ENCODE measurements at places on chromosomes 2 and 18. TPM values are rescaled to one million over a fixed set of nuclear protein-coding genes. Genes with fewer than 3 reads are reported as not detected.

GRCh38 chr18:6557057-6557769 lies 142.5 kb upstream of the L3MBTL4 start:
- no peak for DNase-seq

Gene ASAP2
- polyA plus RNA-seq = 19.2 TPM

DNA sequence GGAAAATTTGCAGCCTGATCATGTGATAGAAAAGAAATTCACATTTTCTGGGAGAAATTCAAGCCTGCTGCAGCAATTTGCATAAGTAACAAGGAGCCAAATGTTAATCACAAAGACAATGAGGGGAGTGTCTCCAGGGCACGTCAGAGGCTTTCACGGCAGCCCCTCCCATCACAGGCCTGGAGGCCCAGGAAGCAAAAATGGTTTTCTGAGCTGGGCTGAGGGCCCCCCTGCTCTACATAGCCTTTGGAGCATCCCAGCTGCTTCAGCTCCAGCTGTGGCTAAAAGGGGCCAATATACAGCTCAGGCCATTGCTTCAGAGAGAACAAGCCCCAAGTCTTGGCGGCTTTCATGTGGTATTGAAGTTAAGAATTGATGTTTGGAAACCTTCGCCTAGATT lies 445.3 kb upstream of the ZEB2 start:
- no peak for DNase-seq

DNA sequence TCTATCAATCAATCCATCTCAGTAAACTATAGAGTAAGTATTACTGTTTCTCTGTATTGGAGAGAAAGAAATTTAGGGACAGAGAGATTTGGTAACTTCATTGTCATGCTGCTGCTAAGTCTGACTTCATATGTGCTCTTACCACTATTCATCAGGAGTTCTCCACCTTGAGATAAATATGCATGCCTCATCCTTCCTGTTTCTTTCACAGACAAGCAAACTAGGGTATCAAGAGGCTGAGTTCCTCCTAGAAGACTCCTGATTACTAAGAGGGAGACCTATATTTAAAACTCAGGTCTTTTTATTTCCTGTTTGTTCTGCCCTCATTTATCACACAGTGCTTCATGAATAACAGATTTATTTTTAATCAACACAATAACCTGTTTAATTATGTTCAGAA lies 34.1 kb downstream of the RIT2 start:
- DNase-seq = no peak

DNA sequence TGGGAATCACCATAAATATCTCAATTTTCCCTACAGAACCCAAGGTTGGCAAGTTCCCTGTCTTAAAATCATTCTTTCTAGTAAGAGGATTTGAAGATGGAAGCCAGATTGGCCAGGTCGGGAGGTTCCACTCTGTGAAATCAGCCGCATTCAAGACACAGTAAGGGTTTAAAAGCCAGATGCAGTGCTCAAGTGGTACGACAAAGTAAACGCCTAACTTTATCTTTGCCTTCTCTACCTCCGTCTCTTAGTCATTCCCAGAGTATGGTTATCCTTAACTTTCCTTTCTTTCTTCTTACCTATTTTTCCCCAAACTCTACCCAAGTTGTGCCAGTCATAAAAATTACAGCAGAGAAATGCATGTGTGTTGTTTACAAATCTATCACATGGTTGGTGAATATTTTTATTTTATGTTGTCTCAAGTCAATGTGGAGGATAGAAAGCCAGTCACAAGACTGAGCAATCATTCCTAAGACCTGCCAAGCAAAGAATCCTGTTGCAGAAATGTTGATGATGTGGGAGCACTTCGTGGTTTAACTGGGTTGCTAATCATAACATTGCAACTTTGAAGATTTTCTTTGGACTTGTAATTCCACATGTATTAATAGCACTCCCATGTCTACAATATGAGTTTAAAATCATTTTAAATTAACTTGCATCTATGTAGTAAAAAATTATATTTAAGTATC lies 62.6 kb downstream of the SLC40A1 start:
- DNase-seq = no peak

DNA sequence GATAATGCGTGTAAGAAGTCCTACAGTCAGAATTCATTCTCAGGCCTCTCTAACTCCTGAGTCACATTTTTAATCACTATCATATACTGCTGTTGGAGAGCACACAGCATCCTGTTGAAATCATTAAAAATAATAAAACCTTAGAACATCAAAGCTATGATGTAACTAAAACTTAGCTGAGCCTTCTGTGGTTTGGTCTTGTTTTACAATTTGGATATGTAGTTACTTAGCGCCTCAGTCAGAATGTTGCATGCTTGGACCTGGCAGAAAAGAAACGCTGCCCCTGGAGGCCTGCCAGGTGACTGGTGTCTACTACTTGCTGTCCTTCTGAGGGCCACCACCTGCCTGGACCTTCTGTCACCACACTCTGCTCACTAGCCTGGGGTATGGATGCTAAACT lies 261.1 kb upstream of the RASGRP3 start:
- peak; percentile 75 for DNase-seq

DNA sequence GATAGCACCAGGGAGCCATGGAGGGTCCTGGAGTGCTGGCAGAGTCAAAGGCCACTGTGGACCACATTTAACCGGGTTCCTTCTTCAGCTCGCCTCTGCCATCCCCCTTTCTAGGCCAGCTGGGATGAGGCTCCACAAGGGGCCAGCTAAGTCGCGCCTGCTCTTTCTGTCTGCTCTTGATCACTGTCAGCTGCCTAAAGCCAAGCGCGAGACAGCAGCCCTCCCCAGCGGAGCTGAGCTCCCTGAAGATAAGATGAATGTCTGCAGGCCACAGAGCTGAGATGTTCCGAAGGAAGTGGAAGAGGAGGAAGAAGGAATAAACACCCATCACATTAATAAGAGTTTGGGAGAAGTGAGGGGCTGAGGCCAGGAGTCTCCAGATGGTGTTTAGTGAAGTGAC lies 99.6 kb downstream of the CELF4 start:
- DNase-seq = no peak

- DNase-seq = peak; percentile 4
Measured at GRCh38 chr18:69528435-69528834, 127.7 kb downstream of the DOK6 start.

- no peak for DNase-seq
Measured at GRCh38 chr2:224103651-224104050, 64.6 kb upstream of the SERPINE2 start.

- no peak for DNase-seq
Measured at GRCh38 chr2:65049010-65049639, 7.1 kb upstream of the CEP68 start.

DNA sequence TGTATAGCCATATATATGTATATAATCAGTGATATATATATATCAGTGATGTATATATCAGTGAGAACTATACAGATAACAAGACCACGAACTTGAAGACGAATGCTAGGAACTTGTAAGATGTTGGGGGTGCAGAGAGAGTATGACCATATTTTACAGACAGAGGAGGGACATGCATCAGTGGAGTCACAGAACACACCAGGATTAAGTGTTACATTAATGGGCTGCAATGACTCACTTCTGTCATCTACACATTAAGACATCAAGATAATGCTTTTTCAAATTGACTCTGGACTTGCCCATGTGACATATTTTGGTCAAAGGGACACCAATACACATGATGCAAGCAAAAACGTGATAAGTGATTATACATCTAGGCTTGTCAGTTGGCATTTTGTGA lies 501.0 kb downstream of the LRRTM4 start:
- no peak for DNase-seq

- peak; percentile 31 for DNase-seq
Measured at GRCh38 chr2:714005-714741, 37.0 kb upstream of the TMEM18 start.

DNA sequence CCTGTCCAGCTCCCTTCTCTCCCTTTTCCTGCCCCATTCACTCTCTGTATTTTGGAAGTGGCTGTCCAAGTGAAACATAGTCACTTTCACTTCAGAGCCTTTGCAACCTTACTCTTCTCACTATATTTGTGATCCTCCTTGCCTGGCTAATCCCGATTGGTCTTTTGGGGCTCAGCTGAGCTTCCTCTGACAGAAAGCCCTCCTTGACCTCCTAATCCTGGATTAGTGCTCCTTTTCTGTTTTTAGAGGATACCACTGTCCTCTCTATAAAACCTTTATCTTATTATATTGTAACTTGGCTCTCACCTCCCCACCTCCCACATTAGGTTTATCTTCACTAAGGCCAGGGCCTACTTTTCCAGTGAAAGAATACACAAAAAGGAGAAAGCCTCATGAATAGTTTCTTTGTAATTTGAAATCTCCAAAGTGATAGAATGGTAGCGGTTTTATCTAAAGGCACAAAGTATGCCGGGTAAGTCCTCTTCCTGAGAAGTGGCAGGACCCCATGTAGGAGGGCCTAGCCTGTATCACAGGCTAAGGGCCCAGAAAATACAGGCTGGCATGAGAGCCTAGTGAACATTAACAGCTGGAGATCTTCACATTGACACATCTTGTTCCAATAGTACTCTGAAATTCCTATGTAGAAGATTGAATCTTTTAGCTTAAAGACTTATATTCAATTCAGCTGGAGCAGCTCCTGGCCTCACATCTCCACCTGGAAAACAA lies 83.1 kb upstream of the GAREM1 start:
- DNase-seq = no peak

DNA sequence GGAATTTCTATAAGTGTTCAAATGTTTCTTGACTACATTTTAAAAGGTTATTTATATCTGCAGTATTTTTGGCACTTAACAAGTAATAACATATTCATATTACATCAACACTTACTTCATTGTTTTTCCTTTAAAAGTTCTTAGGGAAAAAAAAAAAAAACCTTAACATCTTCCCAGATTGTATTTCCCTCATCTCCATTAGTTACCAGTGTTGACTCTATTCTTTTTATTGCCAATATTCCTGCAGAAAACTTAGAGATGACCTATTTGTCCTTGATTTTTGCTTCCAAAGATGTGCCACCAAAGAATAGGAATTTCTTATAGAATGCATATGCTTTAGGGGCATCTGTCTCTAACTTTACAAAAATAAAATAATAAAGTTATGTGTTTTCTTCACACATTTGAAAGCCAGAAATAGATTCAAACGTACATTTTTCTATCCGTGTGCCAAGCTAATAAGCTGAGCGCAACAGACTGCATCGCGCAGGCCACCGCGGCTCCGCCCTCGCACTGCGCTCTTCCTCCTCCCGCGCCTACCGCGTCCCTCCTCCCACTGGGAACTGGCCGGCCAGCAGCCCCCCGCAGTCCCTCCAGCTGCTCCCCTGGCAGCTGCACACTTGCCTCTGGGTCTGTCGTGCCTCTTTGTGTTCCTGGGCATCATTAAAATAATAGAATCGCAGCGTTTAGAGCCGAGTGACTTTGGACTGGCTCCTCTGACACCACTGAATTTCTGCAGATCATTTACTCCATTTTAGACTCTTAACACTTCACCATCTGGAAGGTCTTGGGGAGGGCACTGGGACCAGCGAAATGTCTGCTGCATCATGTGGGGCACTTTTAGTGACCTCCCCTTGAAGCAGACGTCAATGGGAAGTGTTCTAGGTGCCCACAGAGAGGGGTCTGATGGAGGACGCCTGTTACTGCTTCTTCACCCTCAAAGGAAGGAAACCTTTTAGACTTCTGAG lies 21.2 kb upstream of the NAB1 start:
- DNase-seq = peak; percentile 65

DNA sequence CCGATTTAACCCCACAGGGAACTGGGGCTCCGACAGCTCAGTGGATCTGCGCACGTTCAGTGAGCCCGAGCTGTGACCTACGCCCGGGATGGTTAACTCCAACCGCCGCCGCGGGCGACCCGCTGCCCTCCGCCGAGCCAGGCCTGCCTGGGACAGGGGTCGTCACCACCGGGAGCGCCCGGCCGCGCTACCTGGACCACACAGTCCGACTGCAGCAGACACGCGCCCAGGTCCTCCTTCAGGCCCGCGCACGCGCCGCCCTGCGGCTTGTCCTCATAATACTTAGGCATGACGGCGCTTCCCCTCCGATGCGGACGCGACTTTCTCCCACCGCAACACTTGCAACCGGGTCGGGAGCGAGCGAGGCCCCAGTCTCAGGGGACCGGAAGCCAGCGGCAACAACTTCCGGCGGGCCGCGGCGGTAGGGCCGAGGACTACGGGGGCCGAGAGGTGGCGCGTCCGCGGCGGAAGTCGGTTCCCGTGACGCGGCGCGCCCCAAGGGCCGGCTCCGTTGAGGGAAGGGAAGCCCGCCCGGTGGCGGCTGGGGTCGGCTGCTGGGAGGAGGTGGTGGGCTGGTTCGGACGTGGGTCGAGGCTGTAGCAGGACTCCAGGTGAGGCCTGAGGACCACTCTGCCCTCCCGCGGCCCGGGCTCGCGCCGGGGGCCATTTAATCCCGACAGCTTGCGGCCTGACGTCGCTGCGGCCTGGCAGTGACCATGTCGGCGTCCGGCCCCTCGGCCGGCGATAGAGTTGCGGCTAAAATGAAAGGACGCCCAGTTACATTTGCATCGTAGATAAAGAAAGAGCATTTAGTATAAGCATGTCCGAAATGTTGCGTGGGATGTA lies at the start of the genes COA5 and UNC50:
Gene COA5 (minus strand): TSS at position 397 of the 846 bp plus-strand sequence. CDS start 107 bp downstream, at position 290.
Gene UNC50 (plus strand): TSS at position 474 of the 846 bp plus-strand sequence. CDS start 1,171 bp downstream, outside the sequence.
- DNase-seq = peak; percentile 90

GRCh38 chr18:79245517-79246001 lies 150.2 kb upstream of the NFATC1 start:
- no peak for DNase-seq

Gene PIKFYVE
- polyA plus RNA-seq = 16.6 TPM

Gene B3GNT7
- polyA plus RNA-seq = 0.93 TPM

DNA sequence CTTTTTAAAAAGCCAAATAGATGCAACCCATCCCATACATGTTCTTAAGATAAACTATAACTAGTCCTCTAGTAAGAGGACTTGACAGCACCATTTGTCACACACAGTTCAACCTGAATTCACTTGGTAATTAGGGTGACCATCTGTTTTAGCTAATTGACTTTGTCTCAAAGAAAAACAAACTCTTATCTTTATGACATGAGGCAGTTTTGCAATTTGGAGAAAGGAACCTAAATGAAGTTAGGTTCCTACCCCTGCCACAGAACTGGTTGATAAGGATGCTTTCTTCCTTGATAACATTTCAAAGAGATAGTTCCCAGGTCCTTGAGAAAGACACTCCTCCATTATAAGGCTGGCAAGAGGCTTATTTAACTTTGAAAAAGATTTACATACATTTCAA lies 57.4 kb upstream of the LRRTM1 start:
- DNase-seq = no peak
